ENCODE measurements at places on chromosomes 6 and 20.

- no peak for DNase-seq
These were observed 30.7 kb downstream of the CBLN4 start for GRCh38 chr20:55974491-55975202.

DNA sequence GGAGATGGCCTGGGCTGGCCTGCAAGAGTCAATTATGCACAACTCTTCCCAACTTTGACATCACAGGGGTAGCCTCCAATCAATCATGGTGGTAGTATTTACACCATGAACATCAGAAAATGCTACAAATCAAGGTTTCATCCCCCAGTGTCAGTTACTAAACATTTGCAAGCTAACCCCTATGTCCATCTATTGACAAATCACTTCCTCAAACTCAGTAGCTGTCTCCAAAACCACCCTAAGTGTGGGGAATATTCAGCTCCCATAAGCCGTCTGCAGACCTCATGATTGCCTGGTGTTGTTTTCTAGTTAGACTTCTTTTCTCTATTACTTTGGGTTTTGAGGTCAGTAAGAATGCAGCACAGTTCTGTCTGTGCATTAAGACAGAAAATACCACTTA lies 200.8 kb upstream of the RIN2 start:
- no peak for DNase-seq

DNA sequence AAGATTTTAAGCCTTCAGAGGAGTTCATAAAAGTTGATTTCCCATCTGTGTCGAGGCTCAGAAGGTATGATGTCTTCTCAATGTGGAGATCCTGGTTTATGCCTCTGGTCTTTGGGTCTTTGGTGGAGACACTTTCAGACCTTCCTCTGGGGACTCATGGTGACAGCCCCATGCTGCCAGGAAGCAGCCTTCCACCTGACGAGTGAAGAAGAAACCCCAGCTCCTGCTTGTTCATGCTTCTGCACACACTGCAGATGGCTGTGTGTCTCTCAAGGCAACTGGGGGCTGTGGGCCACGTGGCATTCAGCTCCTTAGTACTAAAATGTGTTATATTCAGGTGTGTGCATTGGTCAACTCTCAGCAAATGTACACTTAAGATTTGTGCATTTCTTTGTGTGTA lies 4.9 kb upstream of the SCP2D1 start:
- DNase-seq: no peak

- DNase-seq: no peak
These were observed 39.8 kb upstream of the SLCO4A1 start for GRCh38 chr20:62602550-62602949.

DNA sequence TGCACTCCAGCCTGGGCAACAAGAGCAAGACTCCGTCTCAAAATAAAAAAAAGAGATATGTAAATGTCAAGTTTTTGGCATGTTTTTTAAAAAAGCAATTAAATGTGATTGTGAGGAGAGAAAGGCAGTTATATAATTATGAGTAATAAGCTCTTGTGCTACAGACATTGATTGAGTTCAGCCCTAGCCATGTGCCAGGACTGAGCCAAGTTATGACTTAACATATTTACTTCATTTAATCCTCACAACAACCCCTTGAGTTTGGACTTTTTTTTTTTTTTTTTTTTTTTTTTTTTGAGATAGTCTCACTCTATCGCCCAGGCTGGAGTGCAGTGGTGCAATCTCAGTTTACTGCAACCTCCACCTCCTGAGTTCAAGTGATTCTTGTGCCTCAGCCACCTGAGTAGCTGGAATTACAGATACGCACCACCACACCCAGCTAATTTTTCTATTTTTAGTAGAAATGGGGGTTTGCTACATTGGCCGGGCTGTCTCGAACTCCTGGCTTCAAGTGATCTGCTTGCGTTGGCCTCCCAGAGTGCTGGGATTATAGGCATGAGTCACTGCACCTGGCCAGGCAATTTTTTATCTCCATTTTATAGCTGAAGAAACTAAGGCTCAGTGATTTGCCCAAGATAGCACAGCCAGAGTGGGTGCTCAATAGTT lies 15.0 kb upstream of the CSE1L start:
- DNase-seq: no peak

- DNase-seq: no peak
These were observed 77.2 kb upstream of the ECI2 start for GRCh38 chr6:4212588-4212987.

DNA sequence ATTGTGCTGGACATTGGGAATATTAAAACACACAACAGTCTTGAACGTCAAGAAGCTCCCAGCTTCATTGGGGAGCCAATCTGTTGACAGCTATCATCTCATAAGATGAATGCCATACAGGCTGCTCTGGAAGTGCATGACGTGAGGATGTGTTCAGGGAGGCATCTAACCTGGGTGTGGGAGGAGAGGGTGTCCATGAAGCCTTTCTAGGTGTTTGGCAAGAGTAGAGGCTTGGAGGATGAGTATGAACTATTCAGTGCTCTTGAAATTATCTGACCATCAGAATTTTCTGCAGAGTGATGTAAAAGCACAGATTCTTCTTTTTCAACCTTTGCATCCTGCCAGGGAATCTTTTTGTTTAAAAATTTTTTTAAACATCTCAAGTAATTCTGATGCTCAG lies 11.6 kb downstream of the AKAP7 start:
- DNase-seq: no peak

- DNase-seq: no peak
These were observed 57.2 kb downstream of the MTFR2 start for GRCh38 chr6:136192902-136193301.

GRCh38 chr6:143952947-143953701 lies 54.9 kb downstream of the PLAGL1 start:
- DNase-seq: no peak

DNA sequence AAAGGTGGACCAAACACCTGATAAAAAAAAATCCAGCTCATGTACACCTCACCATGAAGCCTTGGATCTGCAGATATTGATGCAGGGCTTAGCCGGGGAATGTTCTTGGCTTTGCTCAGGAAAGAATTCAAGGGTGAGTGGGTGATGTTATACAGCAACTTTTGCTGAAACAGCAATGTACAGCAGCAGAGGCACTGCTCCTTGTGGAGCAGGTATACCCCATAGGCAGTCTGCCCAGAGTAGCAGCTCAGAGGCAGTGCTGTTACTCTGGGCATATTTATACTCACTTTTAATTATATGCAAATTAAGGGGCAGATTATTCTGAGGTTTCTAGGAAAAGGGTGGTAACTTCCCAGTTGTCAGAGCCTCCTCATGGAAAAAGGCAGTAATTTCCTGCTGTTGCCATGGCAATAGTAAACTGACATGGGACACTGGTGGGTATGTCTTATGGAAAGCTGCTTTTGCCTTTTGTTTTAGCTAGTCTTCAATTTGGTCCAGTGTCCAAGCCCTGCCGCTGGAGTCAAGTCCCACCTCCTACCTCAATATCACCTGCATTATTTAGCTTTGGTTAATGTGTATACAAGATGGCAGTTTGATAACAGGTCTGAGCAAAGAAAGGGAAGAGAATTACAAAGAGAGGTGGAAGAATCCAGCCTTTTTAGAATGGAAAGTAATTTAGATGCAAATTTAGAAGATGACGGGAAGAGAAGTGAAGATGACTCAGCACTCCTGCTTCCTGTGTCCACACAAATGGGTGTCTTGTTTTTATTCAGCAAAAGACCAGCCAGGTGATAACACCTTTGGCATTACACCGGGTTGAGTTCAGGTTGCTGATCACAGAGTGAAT lies 110.1 kb upstream of the JAG1 start:
- no peak for DNase-seq

DNA sequence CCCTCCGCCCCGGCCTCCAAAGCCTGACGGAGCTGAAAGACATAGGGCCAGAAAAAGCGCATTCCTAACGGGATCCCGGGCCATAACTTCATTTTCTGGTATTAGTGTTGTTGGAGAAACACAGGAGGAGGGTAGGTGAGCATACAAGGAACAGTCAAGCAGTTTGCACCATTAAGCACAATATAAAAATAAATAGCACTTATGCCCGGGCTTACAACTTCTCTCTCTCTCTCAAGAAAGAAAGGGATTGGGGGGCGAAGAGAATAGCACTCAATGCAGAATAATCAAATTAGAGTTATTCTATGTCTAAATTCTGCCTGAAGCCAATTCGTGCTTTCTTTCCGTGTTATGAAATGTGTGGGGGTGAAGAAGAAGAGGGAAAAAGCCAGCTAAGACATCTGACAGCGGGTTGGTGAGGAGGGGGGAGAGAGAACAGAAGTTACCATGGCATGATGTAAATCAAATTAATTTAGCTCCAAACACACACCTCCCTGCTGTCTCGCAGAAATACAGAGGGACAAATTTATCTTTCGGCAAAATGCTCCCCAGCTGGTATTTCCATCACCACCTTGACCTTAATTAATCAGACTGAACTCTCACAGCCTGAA lies 508 bp upstream of the METTL24 start:
- no peak for DNase-seq

- no peak for DNase-seq
These were observed 24.4 kb downstream of the GCM1 start for GRCh38 chr6:53124131-53124800.

GRCh38 chr20:62616728-62617621 lies 25.3 kb upstream of the SLCO4A1 start:
- DNase-seq: peak; percentile 39

DNA sequence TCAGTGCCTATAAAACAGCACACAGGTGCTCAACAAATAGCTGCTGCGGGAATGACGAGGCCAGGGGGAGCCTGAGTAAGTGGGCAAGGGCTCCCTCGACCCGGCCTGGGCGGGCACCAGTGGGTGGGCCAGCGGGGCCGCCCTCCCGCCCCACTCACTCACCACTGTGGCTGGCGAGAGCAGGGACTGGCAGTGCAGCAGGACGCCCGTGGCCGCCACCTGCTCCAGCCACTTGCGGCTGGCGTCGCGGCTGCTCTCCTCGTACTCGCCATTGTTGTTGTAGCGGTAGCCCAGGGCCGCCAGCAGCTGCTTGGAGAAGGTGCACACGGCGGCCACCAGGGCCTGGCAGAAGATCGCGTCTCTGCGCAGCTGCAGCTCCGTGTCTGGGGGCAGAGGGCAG lies 191.5 kb downstream of the PREX1 start:
- DNase-seq: no peak

GRCh38 chr6:3756546-3756945 lies 5.0 kb upstream of the PXDC1 start:
- DNase-seq: no peak

DNA sequence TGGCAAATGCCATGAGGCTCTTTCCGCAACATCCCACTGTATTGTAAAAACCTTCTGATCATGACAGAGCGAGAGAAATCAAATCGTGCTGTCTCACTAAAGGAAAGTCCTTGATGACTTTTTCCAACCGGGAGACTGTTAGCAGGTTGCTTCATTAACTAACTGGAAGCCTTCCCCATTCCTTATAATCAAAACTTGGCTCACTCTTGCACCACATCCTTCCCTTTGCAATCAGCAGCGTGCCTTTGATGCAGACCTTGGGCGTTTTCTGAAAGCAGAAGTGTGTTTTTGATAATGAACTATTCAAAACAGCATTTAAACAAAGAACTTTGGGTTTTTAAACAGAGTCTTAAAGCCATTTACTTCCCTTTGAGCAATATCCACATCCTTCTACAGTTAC lies 96.2 kb upstream of the CNR1 start:
- no peak for DNase-seq

GRCh38 chr6:40485300-40485699 lies 101.9 kb downstream of the LRFN2 start:
- DNase-seq: no peak

- DNase-seq: no peak
These were observed 55.7 kb upstream of the PRND start for GRCh38 chr20:4666001-4666479.

GRCh38 chr6:402901-403658 lies 11.5 kb downstream of the IRF4 start:
- DNase-seq: no peak

DNA sequence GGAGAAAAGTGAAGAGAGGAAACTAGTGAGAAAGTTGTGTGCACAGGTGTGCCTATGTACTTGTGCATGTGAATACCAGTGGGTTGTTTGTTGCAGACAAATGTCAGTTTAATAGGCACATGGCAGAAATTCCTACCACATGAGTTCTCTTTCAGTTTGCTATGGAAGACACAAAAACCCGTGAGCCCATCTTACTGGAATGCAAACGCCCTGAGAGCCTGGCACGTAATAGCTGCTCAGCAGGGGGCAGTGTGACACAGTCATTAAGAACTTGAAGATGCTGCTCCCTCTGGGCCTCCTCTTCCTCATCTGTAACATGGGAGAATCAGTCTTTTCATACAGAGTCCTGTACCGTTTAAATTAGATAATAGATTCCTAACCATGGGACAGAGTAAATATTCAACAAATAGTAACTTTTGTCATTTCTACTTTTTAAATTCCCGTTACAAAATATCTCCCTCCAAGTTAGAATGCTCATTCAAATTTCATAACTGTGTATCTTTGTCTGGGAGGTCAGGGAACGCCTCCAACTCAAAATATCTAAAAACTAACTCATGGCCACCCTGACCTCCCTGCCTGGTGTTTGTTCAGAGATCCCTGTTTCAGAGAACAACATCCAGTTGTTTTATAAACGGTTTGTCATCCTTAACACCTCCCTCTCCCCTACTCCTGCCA lies 802.9 kb downstream of the MAFB start:
- no peak for DNase-seq

GRCh38 chr6:163738304-163738703 lies 323.8 kb downstream of the QKI start:
- DNase-seq: no peak

- no peak for DNase-seq
These were observed 33.0 kb downstream of the SAMD3 start for GRCh38 chr6:130189531-130190397.

- DNase-seq: no peak
These were observed 106.5 kb downstream of the LRFN2 start for GRCh38 chr6:40480678-40481077.

DNA sequence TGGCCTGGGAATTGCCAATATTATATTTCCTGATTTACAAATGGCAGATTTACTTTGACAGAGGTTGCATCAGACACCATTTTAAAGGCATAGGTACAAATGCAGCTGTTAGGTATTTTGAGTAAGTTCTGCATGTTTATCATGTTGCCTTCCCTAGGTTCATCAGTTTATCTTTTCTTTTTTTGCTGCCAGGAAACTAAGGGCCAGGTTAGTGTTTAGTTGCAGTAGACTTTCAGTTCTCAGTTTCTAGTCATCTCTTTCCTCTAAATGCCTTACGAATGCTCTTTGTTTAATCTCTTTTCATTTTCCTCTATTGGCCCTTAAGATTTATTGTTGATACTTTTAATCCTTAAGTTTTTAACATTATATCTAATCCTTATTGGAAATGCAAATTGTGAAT lies 129.9 kb downstream of the SMAP1 start:
- DNase-seq: no peak

GRCh38 chr6:797479-798077 lies 104.6 kb upstream of the EXOC2 start:
- DNase-seq: no peak

GRCh38 chr20:36967636-36968035 lies 16.1 kb upstream of the SAMHD1 start:
- DNase-seq: no peak

- DNase-seq: peak; percentile 24
These were observed 3.4 kb upstream of the TMEM14C start for GRCh38 chr6:10719296-10719963.

- DNase-seq: no peak
These were observed 46.8 kb upstream of the UNC93A start for GRCh38 chr6:167244064-167244960.
